ENCODE measurements at places on chromosomes 7 and 10.
A peak's percentile ranks its signal among the peaks of the same experiment; 100 is the strongest.

- peak; percentile 49 for DNase-seq
Measured at GRCh38 chr7:5591278-5591874, 167.7 kb upstream of the TNRC18 start.

DNA sequence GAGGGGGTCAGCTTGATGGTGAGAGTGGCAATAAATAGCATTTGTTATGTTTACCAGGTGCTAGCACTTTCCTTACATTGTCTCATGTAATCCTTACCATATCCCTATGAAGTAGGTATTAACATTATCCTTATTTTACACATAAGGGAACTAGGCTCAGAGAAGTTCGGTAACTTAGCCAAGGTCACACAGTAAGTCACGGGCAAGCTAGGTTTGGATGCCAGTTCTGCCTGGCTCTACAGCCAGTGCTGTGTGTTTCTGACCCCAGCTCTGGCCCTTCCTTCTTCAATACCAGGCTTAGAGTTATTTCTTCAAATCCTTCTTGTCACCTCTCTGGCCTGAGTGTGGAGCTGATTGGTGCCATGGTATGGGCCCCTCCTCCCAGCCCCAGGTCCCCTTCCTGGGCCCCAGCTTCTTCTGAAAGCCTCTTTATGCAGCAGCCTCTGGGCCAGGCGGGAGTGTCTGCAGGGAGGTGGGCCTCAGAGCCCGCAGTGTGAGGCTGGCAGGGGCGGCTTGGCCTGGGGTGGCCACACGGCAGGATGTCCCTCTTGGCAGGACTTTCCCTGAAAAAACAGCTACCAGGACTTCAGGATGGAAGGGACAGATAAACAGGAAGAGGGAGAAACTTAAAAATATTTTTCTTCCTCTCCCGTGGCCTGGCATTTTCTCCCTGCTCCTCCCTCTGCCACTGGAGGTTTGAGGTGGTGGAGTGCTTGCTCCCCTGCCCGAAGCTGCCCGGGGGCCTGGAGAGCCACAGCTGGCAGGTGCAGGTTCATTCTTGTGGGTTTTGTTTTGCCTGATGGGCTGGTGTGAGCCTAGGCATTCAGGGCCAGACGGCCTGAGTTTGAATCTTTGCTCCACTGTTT lies 20.6 kb downstream of the PALD1 start:
- no peak for DNase-seq

- DNase-seq = no peak
Measured at GRCh38 chr7:3606436-3606835, 305.4 kb downstream of the SDK1 start.

DNA sequence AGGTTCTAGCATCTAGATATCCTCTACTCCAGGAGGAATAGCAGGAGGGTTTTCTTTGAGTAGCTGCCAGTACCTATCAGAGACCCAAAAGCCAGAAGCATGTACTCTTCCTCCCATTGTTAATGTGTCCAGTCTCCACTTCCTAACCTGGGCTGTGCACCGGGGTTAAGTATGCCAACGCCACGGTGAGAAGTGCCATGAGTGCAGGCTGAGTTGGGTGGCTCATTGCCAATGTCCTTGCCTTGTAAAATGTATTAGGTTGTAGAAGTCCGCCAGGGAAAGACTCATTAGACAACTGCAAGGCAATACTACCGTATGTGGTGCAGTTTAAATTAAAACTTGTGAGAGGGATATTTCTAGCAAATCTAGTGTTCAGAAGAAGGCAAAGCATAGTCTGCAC lies 55.0 kb upstream of the PRR15 start:
- no peak for DNase-seq

GRCh38 chr10:38103756-38104155 lies 9.6 kb downstream of the ZNF37A start:
- DNase-seq = no peak

DNA sequence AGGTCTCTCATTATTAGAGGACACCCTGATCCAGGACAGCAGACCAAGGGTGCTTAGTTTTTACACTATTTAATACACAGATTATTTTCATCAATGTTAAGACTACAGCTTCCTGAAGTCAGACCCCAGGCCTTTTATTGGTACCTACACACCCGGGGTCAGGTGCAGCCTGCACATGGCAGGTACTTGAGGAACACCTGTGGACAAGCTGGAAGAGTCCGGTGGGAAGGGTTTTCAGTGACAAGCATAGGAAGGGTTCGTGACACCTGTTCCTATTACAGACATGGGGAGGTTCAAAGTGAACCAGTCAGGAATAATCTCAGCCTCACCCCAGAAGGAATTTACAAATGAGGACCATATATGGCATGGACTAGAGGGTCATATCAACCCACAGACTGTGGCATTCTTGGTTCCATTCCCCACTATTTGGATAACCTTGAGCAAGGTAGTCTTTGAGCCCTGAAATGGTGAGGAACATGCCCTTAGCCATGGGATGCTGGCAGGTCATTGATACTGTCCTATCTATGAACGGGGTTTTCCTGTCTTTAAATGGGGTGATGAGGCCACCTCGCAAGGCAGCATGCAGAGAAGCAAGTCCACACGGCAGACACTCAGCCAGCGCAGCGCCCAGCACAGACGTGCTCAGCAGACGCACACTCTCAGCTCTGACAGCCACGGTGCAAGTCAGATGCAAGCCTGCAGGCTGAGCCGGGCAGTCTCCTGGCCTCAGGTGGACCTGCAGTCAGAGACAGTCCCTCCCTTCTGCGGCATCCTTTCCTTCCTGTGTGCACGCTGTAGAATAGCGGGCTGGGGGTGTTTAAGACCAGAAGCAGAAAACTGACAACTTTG lies 624.9 kb downstream of the PTPRN2 start:
- no peak for DNase-seq

DNA sequence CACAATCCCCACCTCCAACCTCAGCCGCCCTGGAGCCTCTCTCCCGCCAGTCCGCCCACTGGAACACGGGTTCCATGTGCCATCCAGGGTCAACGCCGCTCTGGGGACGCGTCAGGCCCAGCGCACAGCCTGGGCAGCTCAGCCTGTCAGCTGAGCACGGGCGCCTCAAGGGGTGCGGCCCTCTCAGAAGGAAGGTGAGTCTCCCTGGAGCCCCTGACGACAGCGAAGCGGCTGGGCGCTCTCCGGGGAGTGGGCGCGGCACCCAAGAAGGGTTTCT lies 1.2 kb upstream of the SLC18A3 start:
- DNase-seq = peak; percentile 11

DNA sequence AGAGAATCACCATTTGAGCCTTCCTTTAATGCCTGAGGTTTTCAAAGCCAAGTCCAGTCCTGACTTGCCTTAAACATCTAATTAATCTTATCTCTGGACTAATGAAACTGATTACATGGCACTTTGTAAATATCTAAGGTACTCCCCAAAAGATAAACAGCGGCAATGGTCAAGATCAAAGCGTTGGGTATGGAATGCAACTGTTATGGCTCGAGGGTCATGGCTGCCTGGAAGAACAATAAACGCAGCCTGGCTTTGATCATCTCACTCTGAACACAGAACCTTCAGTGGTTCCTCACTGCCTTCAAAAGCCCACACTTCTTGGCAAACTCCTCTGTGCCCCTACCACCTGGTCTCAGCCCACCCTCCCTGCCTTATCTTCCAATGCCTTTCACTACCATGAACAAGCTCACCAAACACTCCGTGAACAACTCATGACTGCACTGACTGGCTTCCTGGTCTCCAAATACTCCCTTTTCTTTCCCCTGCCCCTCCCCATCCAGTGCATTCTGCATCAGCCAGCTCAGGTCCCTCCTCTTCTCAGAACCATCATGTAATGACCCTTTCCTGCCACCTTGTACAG lies 150.2 kb upstream of the NFE2L3 start:
- no peak for DNase-seq

DNA sequence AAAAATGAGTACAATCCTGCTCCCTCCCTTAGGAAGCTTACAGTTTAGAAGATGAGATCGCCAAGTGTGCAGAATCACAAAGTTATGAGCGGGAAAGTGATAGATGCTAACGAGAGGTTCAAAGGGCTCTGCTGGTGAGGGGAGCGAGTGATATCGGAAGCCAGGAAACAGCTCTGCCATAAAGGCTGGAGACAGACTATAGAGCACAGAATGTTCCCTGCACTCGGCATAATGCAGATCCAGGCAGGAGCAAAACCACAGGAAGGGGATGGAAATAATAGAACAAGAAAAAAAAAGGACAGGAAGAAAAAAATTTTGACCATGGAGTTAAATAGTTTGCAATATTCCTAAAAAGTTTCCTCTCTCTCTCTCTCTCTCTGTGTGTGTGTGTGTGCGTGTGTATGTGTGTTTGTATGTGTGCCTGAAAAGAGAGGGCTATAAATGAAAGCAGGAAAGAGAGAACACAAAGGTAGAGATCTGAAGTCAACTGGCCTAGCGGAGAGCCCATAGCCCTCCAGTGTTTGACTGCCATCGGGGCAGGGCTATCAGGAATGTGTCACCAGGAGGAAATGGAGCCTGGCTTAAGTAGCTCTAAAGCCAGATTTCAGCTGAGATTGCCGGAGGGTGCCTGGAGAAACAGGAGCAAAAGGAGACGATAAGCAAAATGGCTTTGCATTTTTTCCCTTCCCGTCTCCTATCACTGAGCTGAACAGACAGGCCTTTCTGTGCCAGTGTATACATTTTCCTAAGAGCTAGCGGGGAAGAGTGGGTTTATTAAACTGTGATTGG lies 175.8 kb upstream of the LYZL1 start:
- DNase-seq = no peak

GRCh38 chr10:86724445-86724844 lies 32.0 kb upstream of the BMPR1A start:
- no peak for DNase-seq

DNA sequence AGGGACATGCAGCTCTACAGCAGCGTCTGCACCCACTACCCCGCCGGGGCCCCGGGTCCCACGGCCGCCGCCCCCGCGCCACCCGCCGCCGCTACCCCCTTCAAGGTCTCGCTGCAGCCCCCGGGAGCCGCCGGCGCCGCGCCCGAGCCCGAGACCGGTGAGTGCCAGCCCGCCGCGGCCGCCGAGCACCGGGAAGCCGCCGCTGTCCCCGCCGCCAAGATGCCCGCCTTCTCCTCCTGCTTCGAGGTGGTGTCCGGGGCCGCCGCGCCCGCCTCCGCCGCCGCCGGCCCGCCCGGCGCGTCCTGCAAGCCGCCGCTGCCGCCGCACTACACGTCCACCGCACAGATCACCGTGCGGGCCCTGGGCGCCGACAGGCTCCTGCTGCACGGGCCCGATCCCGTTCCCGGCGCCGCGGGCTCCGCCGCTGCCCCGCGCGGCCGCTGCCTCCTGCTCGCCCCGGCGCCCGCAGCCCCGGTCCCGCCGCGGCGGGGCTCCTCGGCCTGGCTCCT lies 631 bp downstream of the OTUD1 start:
- DNase-seq = no peak

- no peak for DNase-seq
Measured at GRCh38 chr10:96089116-96089515, 41.0 kb upstream of the ZNF518A start.

DNA sequence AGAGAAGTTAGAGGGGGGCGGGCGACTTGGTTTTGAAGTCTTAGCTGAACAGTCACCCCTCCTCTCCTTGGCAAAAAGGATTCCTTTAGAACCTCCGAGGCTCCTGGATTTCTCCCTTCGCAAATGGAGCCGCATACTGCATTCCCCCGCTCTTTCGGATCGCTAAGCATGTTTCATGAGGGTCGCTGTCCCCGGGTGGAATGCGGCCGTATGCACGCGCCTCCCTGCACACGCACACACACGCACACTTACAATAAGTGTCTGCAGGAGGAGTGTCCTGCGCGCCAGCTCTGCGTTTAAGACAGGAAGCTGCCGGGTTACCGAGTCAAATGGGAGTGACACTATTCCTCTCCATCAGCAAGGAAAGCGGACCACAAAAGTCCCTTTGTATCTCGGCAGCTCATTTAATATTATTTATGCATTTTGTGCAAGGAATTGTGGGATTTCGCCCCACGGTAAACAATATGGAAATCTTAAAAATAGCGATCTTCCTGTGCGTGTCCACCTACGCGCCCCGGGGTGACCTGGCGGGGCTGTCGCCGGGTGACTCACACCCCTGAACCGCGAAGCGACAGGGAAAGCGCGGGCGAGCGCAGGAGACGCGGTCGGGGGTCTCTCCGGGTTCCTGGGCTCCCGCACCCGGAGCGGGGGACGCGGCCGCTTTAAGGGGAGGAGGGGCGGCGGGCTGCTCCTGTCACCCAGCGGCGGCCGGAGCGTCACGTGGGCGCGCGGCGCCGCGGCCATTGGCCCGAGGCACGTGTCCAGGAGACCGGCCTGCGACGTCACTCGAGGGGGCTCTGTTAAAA lies 988 bp upstream of the EN2 start:
- peak; percentile 71 for DNase-seq

- DNase-seq = no peak
Measured at GRCh38 chr7:116970238-116970910, 17.1 kb downstream of the ST7 start.

Data from nephron progenitor cell (in vitro differentiated cells).